ENCODE measurements at places on chromosomes 6 and 20. TPM values are rescaled to one million over a fixed set of nuclear protein-coding genes. Genes with fewer than 3 reads are reported as not detected.

- H3K4me3 ChIP-seq, result no peak overlapping the region
- H3K27me3 ChIP-seq, result no peaks in the 10 kb centered on the region
- H3K27ac ChIP-seq, result no peak overlapping the region
- H3K36me3 ChIP-seq, result no peaks in the 10 kb centered on the region
- no peak for DNase-seq
These were observed 648.4 kb upstream of the NRSN1 start for GRCh38 chr6:23477586-23477985.

ERVFRD-1 gene
- not detected for total RNA-seq

- H3K36me3 ChIP-seq, result no peaks in the 10 kb centered on the region
- DNase-seq, result no peak
- H3K27ac ChIP-seq, result no peak overlapping the region
- H3K27me3 ChIP-seq, result no peaks in the 10 kb centered on the region
These were observed 9.4 kb upstream of the GMPR start for GRCh38 chr6:16228709-16229665.

DNA sequence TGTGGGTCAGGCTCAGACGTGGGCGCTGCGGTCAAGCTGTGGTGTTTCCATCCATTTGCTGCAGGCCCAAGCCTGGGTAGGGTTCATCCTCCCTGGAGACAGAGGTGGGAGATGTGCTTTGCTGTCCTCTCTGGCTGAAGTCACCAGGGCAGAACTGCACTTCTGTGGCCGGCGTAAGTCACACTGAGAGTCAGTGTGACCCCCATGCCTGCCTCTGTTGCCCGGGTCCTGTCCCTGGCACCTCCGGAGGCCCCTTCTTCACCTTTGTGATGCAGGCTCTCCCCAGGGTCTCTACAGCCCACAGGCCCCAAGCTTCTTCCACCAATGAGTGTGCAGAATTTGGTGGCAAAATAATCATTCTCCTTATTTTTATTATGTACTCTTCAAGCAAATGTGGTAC lies 53.8 kb upstream of the DACT2 start:
- H3K4me3 ChIP-seq, result no peak overlapping the region
- DNase-seq, result no peak

DNA sequence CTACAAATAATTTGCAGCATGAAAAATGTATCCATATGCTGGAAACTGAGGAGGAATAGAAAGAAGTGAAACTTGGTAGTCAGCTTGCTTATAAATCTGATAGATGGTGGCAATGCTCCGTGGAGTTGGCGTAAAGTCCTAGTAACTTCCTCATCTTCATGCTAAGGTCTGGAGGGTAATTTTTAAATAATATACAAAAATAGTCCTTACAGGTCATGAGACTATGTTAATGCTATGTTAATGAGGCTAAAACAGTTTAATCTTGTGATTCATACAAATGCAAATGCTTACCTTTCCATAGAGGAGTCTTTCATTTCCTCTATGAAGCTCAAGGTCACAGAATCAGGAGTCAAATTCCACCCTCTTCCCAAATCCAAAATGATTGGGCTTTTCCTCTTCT lies 9.4 kb upstream of the CRIP3 start:
- no peaks in the 10 kb centered on the region for H3K36me3 ChIP-seq
- H3K4me1 ChIP-seq, result no peaks in the 10 kb centered on the region
- no peak overlapping the region for H3K27ac ChIP-seq
- no peak for DNase-seq
- no peak overlapping the region for H3K4me3 ChIP-seq
- no peaks in the 10 kb centered on the region for H3K27me3 ChIP-seq

DNA sequence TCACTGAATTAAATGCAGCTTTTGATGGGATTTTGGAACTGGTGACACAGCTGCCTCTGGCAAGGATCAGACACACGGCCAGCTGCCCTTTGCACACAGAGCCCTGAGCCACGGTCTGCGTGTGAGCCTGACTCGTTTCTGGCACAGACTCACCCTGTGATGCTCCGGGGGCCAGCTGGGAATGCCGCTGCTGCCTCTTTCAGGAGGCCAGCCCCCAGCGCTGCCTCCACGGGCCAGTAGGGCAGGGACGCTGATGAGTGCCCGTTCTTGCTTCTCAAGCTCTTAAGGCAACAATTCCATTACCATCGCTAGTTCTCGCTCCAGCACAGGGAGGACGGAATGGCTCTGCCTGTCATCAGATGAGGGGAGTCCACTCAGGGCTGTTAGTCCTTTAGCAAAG lies 61.6 kb downstream of the IRF4 start:
- DNase-seq, result no peak
- no peaks in the 10 kb centered on the region for H3K27me3 ChIP-seq
- H3K4me1 ChIP-seq, result peaks cover 32% of the 10 kb centered on the region
- peaks cover 23% of the 10 kb centered on the region for H3K36me3 ChIP-seq
